ENCODE measurements at places on chromosomes 4 and X. TPM values are rescaled to one million over a fixed set of nuclear protein-coding genes. Genes with fewer than 3 reads are reported as not detected.

CPLX1 gene
- polyA plus RNA-seq = 1.3 TPM

CLDN22 gene
- not detected for polyA plus RNA-seq

BRS3 gene
- polyA plus RNA-seq = not detected

GC gene
- 0.11 TPM for polyA plus RNA-seq

MAGEA8 gene
- not detected for polyA plus RNA-seq

PF4V1 gene
- polyA plus RNA-seq = not detected

VEGFD gene
- polyA plus RNA-seq = not detected

LDB2 gene
- polyA plus RNA-seq = 72.5 TPM

ZNF330 gene
- polyA plus RNA-seq = 17.7 TPM

GAB1 gene
- 4.9 TPM for polyA plus RNA-seq

GAGE12F gene
- polyA plus RNA-seq = not detected

RAP2C gene
- polyA plus RNA-seq = 6.5 TPM

ATP6AP2 gene
- polyA plus RNA-seq = 35.1 TPM

COX7B2 gene
- polyA plus RNA-seq = not detected

USP26 gene
- not detected for polyA plus RNA-seq

TGIF2LX gene
- polyA plus RNA-seq = not detected

VCX3B gene
- not detected for polyA plus RNA-seq

CSN1S1 gene
- not detected for polyA plus RNA-seq

CHM gene
- 4.0 TPM for polyA plus RNA-seq
